Activated T-helper 1 cell treated with anti-CD3 and anti-CD28 coated beads, Interleukin-2, amount 50 U/mL, for 16 hours (primary cell): ENCODE measurements at places on chromosomes 12 and 14.

DNA sequence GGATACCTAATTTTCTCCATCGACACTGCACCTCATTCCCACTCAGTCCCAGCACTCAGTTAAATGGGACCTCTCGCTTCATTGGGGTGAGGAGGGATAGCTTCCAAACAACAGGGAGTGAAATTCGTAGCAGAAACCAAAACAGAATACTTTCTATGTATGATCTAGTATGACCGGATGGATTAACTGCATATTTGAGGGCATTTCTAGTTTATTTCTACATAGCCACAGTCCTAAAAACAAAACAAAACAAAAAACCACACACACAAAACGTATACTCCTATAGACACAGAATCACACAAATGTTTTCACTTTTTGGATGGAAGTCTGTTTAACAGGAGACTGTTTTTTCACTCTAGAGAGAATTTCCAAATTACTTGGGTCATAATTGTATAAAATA is 307.5 kb upstream of the FKBP4 start:
- no peak for DNase-seq

DNA sequence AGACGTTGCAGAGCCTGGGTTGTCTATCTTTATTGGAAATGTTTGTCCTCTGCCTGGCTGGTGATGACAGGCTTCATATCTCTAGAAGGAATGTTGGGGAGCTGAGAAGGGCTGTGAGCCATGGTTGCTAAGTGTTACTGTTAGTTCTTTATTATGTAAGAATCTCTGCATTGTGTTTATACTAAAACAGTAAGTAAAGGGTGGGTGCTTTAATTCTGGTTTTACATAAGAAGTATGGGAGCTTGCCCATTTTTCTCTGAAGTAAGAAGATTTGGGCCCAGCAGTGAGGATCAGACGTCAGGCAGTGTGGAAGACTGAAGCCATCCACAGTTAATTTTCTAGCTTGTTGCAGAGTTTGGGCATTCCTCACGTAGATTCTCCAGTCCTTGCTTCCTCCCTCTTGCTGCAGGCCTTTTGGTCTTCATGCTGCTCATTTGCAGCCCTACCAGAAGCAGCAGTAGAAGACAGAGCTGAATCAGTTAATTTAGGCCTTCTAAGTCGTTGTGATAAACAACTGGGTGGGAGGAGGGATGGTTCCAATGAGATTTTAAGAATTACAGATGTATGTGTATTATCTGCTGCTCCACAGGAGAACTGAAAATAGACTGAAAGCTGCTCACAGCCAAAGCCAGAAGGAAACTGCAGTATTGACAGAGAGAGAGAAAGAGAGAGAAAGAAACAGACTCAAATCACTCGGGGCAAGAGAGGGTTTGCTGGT is 21.4 kb downstream of the WNT5B start:
- no peak for DNase-seq

DNA sequence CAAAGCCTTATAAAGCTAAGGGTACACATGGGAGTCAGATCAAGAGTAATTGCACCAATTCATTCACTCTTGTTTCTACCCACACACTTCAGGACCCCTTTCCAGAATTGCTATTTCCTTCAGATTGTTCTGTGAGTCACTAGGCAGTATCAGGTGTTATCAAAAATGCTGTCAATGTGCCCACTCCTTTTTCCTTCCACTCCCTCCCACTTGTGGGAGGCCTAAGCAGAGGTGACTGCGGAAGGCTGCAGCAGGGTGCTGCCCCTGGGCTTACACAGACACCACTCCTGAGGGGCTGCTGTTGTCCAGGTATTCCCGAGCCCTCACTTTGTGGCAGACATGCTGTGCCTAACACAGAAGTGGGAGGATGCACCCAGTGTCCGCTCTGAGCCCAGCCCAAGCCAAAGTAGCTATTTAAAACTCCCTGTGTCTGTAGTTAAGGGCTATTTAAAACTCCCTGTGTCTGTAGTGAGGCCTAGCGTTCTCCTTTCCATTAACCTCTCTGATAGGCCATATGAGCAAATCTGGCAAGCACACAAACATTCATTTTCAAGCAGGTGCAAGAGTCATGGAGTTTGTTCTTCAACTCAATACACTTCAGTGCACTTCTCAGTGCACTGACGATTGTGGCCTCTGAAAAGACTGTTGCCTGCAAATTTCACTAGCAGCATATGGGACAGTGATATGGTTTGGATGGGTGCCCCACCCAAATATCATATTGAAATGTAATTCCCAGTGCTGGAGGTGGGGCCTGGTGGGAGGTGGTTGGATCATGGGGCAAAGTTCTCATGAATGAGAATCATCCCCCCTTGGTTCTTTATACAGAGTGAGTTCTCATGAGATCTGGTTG is 117.8 kb downstream of the PHLDA1 start:
- no peak for DNase-seq

DNA sequence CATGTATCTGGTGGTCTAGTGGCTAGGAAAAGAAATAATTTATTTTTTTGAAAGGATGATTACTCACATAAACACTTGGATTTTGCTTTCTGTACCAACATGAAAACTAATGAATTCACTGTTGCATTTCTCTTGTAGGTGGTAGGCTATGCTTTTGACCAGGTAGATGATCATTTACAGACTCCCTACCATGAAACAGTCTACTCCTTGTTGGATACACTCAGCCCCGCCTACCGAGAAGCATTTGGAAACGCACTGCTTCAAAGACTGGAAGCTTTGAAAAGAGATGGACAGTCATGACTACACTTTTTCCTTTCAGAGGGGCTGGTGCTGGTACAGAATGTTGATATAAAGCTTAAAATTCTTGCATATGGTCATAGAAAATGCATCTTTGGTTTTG is 6.5 kb upstream of the AK7 start:
- no peak for DNase-seq

DNA sequence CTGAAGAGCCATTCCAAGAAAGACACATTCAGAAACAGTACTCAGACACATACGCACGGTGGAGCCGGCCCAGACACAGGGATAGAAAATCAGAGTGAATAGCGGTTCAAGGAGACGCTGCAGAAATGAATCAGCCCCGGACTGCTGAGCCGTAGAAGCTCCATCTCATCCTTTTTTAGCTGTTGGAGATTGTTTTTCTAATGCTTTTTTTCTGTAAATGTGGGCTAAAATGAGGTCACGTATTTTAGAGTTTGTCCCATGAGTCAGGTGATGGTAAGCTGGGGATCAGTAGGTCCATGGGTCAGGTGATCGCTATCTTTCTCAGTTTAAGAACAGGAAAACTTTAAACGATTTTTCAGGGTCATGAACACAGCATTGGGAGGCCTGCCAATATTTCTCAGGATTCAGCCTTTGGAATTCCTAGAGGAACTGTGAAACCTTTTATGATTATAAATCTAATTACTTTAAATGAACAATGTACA is 202.4 kb downstream of the ITPR2 start:
- no peak for DNase-seq

GRCh38 chr14:97319691-97320090 is 522.5 kb downstream of the VRK1 start:
- DNase-seq: no peak

- DNase-seq: no peak
Measured at GRCh38 chr12:93789767-93790166, 112.6 kb downstream of the CRADD start.

DNA sequence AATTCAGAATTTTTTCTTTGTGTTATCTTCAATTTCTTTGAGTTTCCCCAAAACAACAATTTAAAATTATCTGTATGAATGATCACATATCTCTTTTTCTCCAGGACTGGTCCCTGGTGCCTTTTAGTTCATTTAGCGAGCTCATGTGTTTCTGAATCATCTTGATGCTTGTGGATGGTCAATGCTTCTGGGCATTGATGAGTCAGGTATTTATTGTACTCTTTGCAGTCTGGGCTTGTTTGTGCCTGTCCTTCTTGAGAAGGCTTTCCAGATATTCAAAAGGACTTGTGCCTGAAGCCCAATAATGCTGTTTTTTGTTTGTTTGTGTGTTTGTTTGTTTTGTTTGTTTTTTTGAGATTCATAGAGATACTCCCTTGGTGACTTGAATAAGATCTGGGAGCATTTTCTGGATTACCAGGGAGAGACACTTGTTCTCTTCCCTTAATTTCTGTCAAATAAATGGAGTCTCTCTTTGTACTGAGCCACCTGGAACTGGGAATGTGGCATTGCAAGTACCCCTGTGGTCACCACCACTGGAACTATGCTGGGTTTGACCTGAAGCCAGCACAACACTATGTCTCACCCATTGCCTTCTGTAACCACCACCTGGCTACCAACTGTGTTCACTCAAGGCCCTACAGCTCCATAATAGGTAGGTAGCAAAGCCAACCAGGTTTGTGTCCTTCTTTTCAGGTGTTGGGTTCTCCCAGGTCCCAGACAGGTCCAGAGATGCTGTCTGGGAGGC is 56.3 kb downstream of the SLC6A15 start:
- no peak for DNase-seq

- no peak for DNase-seq
Measured at GRCh38 chr14:73188501-73188911, 48.8 kb upstream of the PAPLN start.

- DNase-seq: no peak
Measured at GRCh38 chr14:37062191-37062803, 110.1 kb downstream of the SLC25A21 start.

GRCh38 chr12:44206045-44206444 is 370.2 kb downstream of the TMEM117 start:
- DNase-seq: no peak

GRCh38 chr12:11795192-11795912 is 145.9 kb downstream of the ETV6 start:
- no peak for DNase-seq

DNA sequence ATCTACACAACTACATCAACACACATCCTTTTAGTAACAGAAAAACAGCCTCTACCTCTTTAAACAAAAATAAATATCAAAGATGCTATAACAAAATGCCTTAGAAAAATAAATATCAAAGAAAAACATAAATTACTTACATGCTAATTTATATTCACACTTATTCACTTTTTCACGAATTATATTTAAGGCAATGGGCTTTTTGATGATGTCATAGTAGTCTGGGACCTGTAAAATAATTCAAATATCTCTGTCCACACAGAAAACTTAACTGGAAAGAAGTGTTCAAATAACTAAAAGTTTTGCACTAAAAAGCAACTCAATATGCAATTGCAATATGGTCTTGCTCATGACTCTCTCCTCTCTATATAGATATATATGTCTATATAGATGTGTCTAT is 40.3 kb upstream of the CFL2 start:
- no peak for DNase-seq

GRCh38 chr12:15634010-15634683 is 155.0 kb downstream of the EPS8 start:
- DNase-seq: no peak

DNA sequence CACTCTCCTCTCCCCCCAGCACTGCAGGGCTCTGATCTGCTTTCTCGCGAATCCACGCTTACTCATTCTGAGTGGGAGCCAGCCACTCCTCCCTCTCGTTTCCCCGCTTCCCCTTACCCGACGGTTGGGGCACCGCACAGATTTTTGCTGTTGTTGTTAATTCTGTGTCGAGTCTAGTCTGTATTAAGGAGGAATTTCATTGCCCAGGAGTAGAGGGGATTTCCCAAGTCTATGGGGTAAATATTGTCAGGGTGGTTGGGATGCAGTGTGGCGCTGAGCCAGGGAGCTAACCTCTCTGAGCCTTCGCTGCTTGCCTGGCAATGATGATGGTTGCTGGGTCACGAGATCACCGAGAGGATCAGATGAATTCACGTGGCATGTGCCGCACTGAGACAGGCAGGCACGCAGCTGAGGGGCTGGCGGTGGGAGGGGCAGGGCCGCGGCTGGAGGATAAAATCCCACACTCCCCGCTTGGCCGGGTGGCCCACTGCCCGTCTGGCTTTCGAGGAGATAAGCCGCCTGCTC is 18.5 kb downstream of the NCOR2 start:
- DNase-seq: no peak

- no peak for DNase-seq
Measured at GRCh38 chr12:65696227-65696626, 128.1 kb upstream of the HMGA2 start.

- DNase-seq: no peak
Measured at GRCh38 chr14:58430156-58430555, 2.6 kb downstream of the KIAA0586 start.

DNA sequence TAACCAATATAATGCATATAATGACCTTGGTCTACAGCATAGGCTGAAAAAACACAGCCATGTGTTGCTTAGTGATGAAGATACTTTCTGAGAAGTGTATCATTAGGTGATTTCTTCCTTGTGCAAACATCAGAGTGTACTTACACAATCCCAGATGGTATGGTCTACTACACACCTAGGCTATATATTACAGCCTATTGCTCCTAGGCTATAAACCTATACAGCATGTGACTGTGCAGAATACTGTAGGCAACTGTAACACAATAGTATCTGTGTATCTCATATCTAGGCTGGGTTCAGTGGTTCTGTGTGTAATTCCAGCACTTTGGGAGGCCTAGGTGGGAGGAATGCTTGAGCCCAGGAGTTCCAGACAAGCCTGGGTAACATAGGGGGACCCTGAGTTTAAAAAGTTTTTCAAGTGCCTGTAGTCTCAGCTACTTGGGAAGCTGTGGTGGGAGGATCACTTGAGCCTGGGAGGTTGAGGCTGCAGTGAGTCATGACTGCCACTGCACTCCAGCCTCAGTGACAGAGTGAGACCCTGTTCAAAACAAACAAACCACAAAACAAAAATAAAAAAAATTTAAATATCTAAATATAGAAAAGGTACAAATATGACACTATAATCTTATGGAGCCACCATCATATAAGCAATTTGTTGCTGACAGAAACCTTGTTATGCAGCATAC is 66.6 kb downstream of the GRIP1 start:
- DNase-seq: no peak

- no peak for DNase-seq
Measured at GRCh38 chr12:13454991-13455777, 258.7 kb downstream of the EMP1 start.

- no peak for DNase-seq
Measured at GRCh38 chr14:88386256-88386794, 868 bp downstream of the SPATA7 start.

DNA sequence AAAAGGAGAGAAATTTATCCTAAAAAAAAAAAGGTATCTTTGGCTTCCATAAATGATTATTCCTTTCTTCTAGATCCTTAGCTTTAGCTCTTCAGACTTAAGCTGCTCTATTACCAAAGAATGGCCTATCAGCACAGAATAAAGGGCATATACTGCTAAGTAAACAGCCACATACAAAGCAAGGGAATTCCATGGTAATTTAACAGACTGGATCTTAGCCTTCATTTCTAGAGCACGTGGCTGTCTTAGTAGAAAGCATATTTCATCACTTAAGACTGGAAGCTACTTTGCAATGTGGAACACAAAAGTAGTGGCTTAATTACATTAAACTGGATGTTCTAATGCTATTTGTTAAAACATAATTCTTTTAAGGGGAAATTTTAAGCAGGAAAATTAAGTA is 23.1 kb downstream of the TMED10 start:
- DNase-seq: no peak

DNA sequence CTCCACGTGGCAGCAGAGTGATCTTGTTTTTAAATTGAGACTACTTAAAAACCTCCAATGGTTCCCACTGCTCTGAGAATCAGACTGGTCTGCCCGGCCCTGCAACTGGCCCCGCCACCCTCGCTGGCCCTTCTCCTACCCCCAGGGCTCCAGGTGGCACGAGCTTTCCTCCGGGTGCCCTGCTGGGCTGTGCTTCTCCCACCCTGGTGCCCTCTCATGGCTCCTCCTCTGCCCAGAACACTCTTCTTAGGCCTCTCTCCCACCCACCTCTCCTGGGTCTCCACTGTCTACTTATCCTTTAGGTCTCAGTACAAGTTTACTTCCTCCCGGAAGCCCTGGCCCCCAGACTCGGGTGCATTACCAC is 26.5 kb downstream of the CCDC92 start:
- DNase-seq: no peak

GRCh38 chr12:120254809-120255208 is 10.7 kb downstream of the PXN start:
- no peak for DNase-seq

- no peak for DNase-seq
Measured at GRCh38 chr14:56992332-56992820, 182.1 kb upstream of the OTX2 start.
